ENCODE measurements at places on chromosomes 2 and 18.

- no peak overlapping the region for H3K4me3 ChIP-seq
- no peak for DNase-seq
- H3K36me3 ChIP-seq = peaks cover 3% of the 10 kb centered on the region
These were observed 69.8 kb upstream of the RASGRP3 start for GRCh38 chr2:33406622-33407021.

- no peaks in the 10 kb centered on the region for H3K27me3 ChIP-seq
- H3K4me3 ChIP-seq = no peak overlapping the region
- no peak for DNase-seq
- peaks cover 3% of the 10 kb centered on the region for H3K4me1 ChIP-seq
- H3K36me3 ChIP-seq = no peaks in the 10 kb centered on the region
These were observed 182.7 kb downstream of the RNF152 start for GRCh38 chr18:61710082-61710620.

GRCh38 chr18:12839526-12840196 is 44.4 kb downstream of the PTPN2 start:
- no peak overlapping the region for H3K27ac ChIP-seq
- no peaks in the 10 kb centered on the region for H3K27me3 ChIP-seq
- no peak overlapping the region for H3K4me3 ChIP-seq
- peaks cover 4% of the 10 kb centered on the region for H3K4me1 ChIP-seq
- no peaks in the 10 kb centered on the region for H3K36me3 ChIP-seq

DNA sequence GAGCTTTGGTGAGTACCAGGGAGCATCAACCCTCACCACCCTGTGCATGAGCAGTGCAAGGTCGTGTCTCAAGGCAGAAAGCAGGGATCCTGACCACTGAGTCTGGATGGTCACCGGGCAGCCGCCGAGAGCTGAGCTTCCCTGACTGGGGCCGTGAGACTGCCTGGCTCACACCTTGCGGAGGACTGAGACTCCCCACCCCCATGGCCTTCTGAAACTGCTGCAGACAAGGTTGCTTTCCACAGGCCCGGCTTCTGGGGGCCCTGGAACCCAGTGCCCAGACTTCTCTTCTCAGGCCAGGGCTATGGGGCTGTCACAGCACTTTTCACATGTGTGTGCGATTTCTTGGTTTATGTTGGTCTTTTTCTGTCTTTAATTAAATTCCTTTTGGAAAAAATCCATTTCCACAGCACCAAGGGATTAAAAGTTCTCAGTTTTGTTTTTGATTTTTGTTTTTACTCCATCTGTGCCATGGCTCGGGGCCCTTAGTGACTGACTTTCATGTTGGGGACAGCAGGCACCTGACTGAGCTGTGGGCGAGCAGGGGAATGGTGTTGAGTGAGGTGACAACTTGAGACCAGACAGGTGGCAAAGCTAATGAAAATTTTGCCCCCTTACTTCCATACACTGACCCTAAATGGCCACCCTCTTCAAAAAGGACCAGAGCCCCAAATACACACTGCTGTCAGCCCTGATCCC is 297.9 kb downstream of the CYP26B1 start:
- no peaks in the 10 kb centered on the region for H3K4me1 ChIP-seq
- DNase-seq = no peak
- H3K27ac ChIP-seq = no peak overlapping the region
- H3K4me3 ChIP-seq = no peak overlapping the region

DNA sequence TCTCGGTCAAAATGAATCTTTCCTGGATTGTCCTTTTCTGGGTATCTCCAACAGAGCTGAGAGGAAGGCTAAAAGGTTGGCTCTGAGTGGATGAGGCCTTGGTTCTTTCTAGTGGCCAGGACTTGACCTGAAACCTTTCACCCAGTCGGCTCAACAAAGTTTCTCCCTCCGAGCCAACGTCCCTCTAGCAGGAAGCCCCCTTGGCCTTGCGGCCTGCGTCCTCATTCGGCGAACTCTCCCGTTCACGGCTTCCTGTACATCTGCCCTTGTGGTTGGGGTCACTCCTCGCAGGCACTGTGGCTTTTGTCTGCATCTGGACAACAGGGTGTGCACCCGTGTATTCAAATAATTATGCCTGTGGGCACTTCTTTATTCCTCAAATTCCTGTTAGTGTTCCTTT is 9.4 kb upstream of the SIX3 start:
- H3K4me3 ChIP-seq = no peak overlapping the region
- no peak for DNase-seq
- H3K27ac ChIP-seq = no peak overlapping the region
- H3K27me3 ChIP-seq = peaks cover 94% of the 10 kb centered on the region
- no peaks in the 10 kb centered on the region for H3K36me3 ChIP-seq
- peaks cover 23% of the 10 kb centered on the region for H3K4me1 ChIP-seq

GRCh38 chr2:26691161-26691560 is 1.4 kb upstream of the KCNK3 start:
- DNase-seq = no peak
- no peaks in the 10 kb centered on the region for H3K36me3 ChIP-seq
- peaks cover 17% of the 10 kb centered on the region for H3K4me1 ChIP-seq
- peaks cover 74% of the 10 kb centered on the region for H3K27me3 ChIP-seq

Data from neural crest cell (in vitro differentiated cells).